ENCODE measurements at places on chromosomes 2 and 18.

DNA sequence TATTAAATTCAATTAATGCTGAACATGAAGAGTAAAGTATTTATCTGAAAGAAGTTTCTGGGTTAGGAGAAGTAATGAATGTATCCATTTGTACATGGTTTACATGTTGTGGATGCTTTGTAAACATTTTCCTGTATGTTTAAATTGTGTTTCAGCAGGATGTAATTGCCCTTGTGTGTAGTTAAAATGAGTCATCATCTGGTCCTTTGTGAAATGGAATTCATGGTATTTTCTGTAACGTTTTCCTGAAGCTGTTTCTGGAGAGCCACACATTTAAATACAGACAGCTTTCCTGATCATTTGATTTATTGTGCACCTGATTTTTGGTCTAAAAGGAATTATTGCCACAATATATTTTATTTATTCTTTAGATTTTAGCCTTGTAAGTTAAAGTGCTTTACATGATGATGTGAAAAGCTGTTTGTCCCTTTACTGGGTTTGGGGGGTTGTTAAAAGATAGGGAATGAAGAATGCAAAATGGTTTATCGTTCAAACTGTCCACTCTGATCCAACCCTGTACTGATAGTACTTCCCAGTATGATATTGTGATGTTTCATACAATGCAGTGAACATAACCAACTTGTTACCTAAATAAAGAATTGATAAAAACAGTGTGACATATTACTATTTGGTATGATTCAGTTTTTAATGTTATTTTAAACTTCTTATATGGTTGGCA lies 41.7 kb upstream of the SLC3A1 start:
- DNase-seq, result no peak

DNA sequence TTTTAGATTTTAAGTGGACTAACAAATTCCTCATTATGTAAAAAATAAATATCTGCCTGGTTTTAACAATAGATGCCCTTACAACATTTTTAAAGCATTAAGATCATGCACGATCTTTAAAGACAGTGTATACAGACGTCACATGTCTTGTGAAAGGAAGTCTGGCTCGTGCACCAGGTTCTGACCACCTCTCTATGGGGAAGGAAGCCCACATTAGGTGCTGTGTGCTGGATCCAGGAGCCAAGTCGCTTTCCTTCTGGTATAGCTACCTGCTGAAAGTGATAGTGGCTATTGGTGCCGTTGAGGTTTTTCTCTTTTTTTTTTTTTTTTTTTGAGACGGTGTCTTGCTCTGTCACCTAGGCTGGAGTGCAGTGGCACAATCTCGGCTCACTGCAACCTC lies 116.5 kb downstream of the NCK2 start:
- DNase-seq, result no peak

DNA sequence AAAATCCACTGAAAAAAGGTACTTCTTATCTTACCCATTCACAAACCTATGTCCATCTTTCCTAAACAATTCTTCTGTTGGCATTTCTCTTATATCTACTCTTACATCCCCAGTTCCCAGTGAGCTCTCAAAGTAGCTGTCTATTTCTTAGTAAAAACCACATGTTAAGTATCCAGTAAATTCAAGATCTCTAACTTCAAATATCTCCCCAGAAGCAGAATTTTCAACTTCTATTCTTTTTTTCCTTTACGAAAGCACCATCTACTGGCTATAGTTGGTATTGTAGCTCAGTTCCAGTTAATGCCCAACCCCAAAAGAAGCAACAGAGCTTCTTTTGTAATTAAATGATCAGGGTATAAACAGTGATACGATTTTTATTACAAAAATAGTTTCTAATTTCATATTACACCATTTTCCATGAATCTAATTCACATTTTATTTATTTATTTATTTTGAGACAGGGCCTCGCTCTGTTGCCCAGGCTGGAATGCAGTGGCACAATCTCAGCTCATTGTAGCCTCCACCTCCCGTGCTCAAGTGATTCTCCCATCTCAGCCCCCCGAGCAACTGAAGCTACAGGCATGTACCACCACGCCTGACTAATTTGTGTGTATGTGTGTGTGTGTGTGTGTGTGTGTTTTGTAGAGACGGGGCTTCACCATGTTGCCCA lies 28.5 kb downstream of the HRH4 start:
- no peak for DNase-seq

- DNase-seq, result no peak
These were observed 338.3 kb downstream of the MYCN start for GRCh38 chr2:16278421-16279200.

All from activated T-helper 1 cell treated with anti-CD3 and anti-CD28 coated beads, Interleukin-2, amount 50 U/mL, for 16 hours (primary cell).